ENCODE measurements at places on chromosomes 13 and 19.

GRCh38 chr13:40662866-40663265 is 3.6 kb downstream of the FOXO1 start:
- no peak for DNase-seq

DNA sequence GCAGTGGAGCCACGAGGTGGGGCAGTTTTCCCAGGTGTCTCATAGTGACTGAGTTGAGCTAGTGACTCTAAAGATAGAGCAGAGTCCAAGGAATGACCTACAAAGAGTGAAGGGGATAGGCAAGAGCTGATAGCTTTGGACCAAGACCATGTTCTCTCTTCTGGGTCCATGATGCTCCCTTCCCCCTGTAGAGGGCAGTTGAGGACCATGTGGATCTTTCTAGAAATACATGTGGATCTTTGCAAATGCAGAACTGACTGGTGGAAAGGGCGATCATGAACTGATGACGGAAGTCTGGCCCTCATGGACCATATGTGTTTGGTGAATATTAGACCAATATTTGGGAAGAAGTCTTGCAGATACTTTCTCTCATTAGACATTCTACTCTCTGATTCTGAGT is 6.9 kb downstream of the PSG1 start:
- no peak for DNase-seq

DNA sequence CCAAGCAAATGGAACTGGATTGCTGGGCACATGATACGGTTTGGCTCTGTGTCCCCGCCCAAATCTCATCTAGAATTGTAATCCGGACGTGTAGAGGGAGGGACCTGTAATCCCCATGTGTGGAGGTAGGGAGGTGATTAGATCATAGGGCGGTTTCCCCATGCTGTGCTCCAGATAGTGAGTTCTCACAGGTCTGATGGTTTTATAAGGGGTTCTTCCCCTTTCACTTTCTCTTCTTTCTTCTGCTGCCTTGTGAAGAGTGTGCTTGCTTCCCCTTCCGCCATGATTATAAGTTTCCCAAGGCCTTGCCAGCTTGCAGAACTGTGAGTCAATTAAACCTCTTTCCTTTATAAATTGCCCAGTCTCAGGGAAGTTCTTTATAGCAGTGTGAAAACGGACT is 32.6 kb upstream of the MTIF3 start:
- no peak for DNase-seq

GRCh38 chr13:58302349-58302748 is 670.8 kb downstream of the PCDH17 start:
- no peak for DNase-seq
